ENCODE measurements at places on chromosomes 2 and 18.

GRCh38 chr2:126720638-126721037, 64.7 kb downstream of the GYPC start:
- no peak for DNase-seq

- peak; percentile 66 for DNase-seq
Measured at GRCh38 chr2:145221032-145221431, 701.1 kb upstream of the ZEB2 start.

- DNase-seq: no peak
Measured at GRCh38 chr2:219918254-219918653, 290.8 kb downstream of the SLC4A3 start.

GRCh38 chr2:196441527-196441926, 198.0 kb upstream of the CCDC150 start:
- DNase-seq: no peak

DNA sequence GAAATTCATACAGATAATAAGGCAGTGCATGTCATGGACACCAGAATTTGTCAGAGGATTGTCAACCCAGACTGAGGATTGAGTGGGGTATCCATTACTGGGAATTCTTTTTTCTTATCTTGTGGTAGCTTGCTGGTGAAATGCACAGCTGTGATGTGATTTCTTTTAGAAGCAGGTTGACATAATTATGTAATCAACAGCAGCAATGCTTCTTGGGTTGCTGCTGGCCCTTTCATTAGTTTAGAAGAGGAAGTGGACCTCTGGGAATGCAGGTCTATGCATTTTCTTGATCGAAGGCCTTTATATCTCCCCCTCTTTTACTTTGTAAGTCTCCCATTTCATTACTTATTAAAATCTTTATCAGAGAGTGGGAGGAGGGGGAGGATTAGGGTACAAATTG, 319.9 kb downstream of the AGPS start:
- DNase-seq: peak; percentile 29
